Cerebellum (tissue), 4 donors: ENCODE measurements at places on chromosomes 11 and 22. TPM values are rescaled to one million over a fixed set of nuclear protein-coding genes. Genes with fewer than 3 reads are reported as not detected.

DNA sequence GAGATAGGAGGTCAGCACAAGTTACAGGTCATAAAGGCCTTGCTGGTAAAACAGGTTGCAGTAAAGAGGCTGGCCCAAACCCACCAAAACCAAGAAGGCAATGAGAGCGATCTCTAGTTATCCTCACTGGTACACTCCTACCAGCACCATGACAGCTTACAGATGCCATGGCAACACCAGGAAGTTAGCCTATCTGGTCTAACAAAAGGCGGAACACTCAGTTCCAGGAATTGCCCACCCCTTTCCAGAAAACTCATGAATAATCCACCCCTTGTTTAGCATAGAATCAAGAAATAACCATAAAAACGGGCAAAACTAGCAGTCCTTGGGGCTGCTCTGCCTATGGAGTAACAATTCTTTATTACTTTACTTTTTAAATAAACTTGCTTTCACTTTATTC lies 43.5 kb upstream of the B3GAT1 start:
- DNase-seq, result no peak

OR10D3 gene
- not detected for total RNA-seq

DNA sequence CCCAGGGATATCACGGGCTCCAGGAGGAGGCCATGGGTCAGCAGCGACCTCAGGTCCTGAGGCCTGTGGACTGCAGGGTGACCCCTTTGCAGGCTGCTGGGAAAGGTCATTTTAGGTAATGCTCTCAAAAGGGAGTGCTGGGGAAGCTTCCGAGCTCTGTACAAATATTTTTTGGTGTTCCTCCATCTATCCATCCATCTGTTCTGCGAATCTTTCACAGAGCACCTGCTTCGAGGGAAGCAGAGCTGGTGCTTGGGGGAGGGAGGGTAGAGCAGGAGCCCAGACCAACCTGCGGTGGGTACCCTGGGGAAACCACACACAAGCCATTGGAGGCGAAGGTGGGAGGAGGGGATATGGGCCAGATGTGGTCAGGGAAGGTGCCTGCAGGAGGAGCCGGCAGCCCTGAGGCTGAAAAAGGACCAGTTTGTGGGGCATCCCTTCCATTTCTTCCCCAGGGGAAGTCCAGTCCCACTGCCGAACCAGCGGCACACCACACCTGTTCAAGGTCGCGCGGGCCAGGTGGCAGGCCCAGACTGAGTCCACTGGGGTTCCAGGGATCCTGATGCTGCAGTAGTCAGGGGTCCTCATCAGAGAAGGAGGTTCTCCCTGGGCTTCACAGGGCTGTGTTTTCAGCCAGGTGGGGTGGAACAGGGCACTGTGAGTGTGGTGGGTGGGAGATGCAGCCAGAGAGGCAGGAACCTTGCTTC lies 13.1 kb downstream of the GNAZ start:
- no peak for DNase-seq

DNA sequence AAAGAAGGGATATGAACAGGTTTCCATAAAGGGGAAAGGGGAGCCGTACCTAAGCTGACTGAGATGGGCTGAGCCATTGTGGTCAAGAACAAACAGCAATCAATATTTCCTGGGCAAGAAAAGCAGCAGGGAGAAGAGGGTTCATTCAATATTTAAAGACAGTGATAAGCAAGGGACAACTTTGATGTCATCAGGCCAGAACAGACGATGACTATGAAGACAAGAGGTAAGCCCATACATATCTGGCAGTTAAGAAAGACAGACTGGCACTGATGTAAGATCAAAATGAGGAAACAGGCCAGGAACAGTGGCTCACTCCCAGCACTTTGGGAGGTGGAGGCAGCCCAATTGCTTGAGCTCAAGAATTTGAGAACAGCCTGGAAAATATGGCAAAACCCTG lies 2.4 kb downstream of the OR5A2 start:
- no peak for DNase-seq

- no peak for DNase-seq
These were observed 65.2 kb downstream of the ZBTB16 start for GRCh38 chr11:114124601-114125144.

DNA sequence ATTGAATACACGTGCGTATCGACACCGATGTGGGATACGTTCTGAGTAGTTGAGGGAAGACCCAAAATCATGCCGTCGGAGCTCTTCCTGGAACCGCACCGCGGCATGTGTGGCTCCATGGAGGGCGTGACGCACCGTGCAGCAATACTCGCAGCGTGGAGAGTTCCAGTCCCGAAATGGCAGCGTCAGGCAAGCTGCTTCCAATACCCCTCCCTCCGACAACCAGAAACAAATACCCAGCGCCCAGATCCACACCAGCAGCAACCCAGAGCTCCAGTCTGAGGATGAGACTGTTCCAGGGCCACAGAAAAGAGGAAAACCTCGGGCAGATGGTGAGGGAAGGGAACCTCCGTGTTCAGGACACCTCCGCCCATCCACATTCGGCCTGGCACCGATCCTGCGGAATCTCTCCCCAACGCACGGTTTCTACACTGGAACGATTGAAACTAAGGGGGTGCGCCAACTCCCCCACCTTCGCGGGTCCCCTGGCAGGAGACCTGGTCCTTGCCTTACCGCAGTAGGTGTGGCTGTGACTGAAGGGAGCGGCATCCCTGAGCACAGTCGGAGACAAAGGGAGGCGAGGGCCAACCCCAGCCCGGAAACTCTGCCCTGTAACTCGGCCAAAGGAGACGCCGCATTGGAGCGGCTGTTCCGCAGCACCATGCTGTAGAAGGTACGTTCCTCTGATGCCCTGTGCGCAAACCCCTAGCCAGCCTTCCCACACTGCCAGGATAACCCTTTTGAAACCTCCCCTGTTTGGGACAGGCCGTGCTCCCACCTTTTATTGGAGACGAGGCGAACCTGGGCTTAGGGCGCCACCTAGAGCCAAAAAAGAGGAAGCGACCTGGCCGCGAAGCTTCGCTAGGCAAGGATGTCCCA lies 28.2 kb downstream of the DBX1 start:
- DNase-seq, result peak; percentile 76

DNA sequence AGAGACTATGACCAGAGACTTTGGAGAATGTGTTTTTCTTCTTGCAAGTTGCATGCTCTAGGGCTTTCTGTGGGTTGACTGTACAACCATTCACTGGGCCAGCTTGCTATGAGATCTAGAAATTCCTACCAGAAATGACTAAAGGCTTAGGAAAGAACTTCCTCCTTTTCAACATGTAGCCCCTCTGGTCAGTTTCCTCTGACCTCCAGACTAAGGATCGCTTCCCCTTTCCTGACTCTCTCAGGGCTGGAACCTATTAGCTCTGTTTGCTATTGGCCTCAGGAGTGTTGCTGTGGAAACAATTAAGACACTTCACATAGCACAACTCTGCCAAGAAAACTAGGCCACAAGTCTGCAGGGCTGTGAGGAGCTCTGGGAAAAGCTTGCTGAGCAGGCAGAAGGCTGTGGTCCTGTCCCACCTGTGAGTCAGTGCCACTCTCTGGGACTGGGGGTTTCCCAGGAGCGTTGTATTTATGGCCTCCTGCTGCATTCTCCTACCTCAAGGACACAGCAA lies 10.7 kb downstream of the CRY2 start:
- peak; percentile 76 for DNase-seq

GRCh38 chr11:28690746-28691145 lies 582.6 kb downstream of the METTL15 start:
- DNase-seq, result no peak
